ENCODE measurements at places on chromosomes 5 and 9.

- DNase-seq = no peak
Observed at GRCh38 chr5:164672205-164672604, 1166.8 kb downstream of the MAT2B start.

DNA sequence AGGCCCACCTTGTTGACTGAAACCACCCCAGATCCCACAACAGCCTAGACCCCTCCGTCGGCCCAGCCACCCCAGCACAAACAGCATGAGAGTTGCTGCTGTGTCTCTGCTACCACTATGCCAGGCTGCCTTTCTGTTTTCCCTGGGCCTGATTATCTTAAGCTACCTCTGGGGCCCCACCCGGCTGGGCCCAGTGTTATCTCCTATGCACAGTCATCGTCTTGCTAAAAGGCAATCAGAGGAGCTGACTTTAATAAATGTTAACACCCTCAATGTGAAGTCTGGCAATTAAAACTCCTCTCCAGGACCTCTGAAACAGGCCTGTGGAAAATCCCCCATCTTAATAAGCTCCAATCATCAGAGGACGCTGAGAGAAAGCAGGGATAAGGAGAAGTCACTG lies 144.9 kb downstream of the FAM114A2 start:
- DNase-seq = no peak

DNA sequence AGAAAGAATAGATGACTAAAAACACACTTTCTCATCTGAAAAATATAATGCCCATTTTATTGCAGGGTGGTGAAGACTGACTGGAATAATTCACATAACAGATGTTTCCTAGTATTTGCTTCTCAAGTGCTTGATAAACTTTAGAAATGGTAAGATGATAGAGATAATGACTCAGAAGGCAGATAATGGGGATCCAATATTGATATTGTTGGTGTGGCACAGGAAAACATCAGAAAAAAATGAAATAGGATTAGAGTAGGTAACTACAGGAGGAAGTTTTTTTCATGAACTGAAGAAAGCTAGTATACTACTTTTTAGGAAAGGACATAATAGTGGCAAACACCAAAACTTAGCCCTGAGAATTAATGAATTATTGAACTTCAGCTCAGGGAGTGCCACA lies 20.2 kb upstream of the F2RL2 start:
- DNase-seq = no peak

- DNase-seq = no peak
Observed at GRCh38 chr5:38892363-38892762, 46.6 kb downstream of the OSMR start.

DNA sequence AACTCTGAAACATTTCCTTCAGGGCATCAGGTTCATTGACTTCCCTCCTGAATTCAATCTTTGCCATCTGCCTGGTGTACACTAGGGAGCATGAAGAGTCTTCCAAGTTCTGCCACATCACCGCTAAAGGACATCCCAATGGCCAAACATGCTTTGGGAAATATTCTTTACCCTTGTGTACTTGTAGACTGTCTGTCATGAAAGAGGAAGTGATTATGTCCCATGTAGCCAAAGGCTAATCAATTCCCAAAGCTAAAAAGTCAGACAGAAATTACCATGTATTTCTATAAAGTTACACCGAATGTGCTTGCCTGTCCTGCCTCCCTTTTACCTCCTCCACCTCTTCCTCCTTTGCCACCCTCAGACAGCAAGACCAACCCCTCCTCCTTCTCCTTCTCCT lies 28.9 kb upstream of the RECK start:
- no peak for DNase-seq

GRCh38 chr5:143921525-143922311 lies 109.8 kb downstream of the HMHB1 start:
- DNase-seq = no peak

DNA sequence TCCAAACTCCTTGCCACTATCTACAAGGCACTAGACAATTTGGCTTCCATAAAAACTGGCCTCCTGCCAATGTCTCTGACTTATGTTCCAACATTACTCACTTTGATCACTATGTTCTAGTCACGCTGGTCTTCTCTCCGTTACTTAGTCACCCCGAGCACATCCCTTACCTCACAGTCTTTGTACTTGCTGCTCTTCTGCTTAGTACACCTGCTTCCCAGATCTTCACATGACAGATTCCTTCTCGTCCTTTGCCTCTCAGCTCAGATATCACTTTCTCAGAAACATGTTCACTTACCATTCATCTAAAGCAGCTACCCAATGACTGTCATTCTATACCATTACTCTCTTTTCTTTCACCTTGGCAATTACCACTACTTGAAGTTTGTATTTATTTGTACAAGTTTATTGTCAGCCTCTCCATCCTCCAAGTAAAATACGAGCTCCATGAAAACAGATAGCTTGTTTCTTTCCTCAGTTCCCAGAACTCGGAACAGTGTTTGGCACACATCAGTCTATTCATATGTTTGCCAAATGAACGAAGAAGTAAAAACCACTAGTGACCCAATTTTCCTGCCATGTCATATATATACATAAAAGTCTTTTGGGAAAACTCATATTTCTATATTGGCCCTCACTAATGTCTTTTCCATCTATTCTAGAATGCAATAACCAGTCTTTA lies 5.9 kb upstream of the SLC22A5 start:
- no peak for DNase-seq

- no peak for DNase-seq
Observed at GRCh38 chr5:54580997-54581811, 63.6 kb downstream of the SNX18 start.

GRCh38 chr9:129036923-129037766 lies 719 bp downstream of the MIGA2 start:
- DNase-seq = no peak

DNA sequence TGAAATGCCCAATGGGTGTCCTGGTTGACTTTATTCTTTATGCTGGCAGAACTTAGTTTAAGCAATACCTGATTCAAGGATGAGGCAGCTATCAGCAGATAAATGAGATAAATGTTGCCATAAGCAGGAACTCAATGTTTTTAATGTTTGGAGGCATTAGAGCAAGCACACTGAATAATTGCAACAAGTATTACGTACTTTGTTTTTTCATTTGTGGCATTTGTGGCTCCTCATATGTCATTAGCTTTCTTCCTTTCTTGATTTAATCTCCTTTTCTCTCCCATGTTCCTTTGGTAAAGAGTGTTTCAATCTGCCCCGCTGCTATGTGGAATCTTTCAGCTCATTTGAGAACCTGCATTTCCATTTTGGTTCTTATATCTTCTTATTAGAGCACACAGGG lies 6.4 kb upstream of the NR3C1 start:
- no peak for DNase-seq

- no peak for DNase-seq
Observed at GRCh38 chr5:176780176-176781053, 29.9 kb upstream of the UNC5A start.

GRCh38 chr9:113712053-113712452 lies 164.1 kb upstream of the ZNF618 start:
- DNase-seq = no peak

GRCh38 chr9:38339496-38339895 lies 53.0 kb upstream of the ALDH1B1 start:
- no peak for DNase-seq

GRCh38 chr5:51731421-51732029 lies 348.3 kb downstream of the ISL1 start:
- no peak for DNase-seq

DNA sequence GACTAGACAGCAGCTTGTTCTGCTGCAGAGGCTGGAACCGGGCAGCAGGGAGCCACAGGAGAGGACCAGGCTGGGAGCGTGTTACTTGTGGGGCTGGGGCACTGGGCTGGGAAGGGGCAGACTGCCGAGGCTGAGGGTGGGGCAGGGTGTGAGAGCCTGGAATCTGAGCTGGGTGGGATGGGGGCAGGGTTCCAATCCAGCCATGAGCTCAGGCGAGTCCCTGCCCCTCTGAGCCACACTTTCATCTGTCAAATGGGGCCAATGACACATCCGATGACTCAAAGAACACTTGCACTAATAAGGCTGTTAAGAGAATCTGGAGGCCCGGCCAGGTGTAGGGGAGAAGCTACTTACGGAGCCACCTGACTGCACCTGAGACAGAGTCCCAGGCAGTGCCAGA lies 18.7 kb upstream of the WDR38 start:
- no peak for DNase-seq

DNA sequence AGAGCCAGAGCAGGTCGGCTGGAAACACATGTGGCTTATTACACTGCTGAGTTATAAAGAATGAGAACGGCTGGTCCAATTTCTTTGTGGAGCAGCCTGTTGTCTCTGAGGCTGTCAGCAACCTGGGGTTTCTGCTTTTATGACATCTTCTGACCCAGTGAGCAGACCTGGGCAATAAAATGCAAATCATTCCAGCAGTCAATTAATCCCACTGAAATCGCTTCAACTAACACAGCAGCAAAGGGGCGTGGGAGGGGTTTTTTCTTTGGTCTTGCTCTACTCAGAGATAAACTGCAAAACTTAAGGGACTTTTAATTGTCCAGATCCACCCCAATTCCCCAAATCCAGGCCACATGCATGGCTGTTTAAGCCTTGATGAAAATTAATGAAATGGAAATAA lies 215.7 kb downstream of the SLIT3 start:
- no peak for DNase-seq

DNA sequence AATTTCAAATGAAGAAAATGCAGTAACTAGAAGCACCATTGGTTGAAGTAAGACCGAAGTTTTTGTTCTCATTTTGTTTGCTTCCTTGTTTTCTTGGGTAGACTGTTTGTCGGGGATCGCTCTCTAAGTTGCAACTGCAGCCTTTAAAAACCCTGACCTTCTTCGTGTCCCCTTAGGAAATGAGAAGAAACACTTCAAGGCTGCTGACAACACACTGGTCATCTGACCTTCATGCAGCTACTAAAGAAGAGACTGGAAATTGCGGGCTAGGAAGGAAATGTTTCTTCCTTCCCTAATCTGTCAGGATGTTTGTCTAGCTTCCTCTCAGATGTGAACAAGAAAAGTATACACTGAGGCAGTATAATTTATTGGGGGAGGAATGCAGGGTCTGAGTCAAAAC lies 50.7 kb upstream of the CHSY3 start:
- no peak for DNase-seq

GRCh38 chr5:95823738-95824609 lies 1.4 kb upstream of the GLRX start:
- no peak for DNase-seq

DNA sequence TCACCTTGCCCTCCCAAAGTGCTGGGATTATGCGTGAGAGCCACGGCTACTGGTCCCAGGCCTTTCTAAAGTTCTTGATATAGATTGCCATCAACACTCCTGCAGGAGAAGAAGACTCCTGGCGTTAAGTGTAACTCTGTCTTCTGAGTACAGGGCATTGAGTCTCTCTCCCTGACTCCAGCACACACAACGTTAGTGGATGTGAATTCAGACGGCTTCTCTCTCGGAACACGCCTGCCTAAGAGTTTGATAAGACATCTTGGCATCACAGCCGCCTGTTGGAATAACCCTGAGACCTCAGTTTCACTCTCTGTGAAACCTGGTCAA lies 27.5 kb upstream of the PPARGC1B start:
- no peak for DNase-seq

- DNase-seq = no peak
Observed at GRCh38 chr5:82991678-82992323, 85.4 kb downstream of the TMEM167A start.

Data from neuronal stem cell (in vitro differentiated cells).